ENCODE measurements at places on chromosomes 3 and 15.

GRCh38 chr3:9043063-9043462, 79.8 kb upstream of the RAD18 start:
- no peak for DNase-seq

DNA sequence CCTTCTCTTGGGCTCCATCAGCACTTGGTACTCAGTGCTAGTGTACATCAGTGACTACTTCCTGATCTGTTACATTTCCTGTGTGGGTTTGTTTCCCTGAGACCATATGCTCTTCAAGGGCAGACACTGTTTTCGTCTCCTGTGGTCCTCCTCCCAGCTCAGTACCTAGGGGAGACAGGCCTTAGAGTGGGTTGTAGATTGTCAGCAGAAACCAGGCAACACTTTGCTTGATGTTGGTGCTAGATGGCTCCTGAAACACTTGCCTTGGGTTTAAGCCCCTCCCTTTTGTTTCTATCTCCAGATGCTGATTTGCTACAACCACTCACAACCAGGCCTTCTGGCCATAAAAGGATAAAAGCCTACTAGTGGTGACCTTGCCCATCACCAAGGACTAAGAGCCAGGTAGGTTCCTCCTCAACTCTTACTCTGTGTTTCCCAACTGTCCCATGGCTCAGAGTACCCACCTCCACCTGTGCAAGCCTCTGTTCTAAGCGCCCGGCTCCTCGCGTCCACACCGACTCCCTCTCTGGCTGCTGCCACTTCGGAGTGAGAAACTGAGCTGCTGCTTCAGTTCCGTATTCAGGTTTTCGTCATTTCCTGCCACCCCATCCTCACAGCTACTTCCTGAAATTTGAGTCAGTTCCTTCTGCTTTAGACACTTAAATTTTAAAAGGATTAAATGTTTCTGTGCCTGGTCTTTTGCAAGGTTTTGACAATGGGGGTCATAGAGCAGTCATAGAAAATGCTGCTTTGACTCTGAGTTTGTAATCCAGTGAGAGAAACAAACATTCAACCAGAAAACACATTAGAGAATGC, at the start of gene HCLS1:
Gene HCLS1 (minus strand): TSS at position 548 of the 816 bp plus-strand sequence. CDS start 2,556 bp downstream, outside the sequence.
- DNase-seq, result peak; percentile 42

DNA sequence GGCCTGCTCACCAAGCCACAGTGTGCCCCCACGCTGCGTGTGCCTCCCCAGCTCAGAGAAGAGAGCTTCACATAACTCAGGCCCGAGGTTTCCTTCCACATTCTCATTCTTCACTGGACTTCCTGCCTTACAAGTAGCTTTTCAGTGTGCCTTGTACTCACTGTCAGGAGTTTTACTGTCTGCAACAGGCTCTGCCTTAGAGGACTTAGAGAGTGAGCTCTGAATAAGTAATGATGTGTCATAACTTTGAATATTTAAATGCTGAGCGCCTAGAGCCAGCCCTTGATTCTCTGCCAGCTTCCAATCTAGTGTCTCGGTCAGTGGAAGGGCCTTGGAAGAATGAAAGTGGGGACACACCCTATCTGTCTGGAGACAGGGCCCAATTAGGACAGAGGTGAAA, 41.8 kb downstream of the ITGB5 start:
- peak; percentile 17 for DNase-seq

DNA sequence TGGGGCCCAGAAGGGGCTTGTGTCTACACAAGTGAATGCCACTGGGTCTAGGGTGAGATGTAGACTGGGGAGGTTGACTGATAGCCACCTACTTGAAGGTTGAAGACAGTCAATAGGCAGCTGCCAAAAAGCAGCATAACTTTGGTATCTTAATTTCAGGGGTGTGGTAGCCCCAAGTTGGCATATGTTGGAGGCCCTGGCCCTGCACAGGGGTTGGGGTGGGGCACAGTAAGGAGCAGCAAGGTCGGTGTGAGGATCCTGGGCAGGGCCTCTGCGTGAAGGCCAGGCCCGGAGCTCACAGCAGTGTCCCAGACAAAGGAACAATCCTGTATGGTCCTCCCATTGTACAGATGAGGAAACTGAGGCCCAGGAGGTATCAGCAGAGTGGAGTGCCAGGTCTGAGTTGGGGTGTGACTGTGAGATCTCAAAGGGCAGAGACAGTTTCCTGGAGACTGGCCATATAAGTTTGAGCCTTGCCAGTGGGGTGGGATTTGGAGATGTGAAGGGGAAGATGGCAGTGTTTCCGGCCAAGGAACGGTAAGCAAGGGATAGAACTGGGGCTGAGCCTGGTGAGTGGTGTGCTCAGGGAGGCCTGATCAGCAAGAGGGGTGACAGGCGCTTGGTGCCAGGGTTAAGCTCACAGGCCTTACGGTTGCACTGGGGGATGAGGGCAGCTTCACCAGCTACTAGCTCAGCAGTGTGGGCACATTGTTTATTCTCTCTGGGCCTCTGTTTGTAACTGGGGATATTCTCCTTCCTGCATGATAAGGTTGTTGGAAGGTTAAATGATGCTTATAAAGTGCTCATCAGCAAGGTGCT, 1.7 kb downstream of the KLHL40 start:
- no peak for DNase-seq

DNA sequence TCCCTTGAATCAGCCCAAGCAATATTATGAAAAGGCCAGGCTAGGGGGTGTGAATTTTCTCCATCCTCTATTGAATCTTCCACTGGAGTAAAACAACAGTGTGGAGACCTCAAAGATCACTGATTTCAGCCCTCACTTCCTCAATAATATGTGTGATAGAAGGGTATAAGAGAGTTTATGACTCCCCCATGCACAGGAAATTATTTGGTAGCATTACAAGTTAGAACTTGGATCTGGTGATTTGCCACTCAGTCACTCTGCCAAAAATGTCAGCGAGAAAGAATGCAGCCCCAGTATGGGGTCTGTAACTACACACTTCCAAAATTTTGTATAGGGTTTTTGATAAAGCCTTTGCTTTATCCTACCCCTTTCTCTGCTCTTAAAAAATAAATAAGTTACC, 81.0 kb upstream of the KCNMB2 start:
- no peak for DNase-seq

- no peak for DNase-seq
Observed at GRCh38 chr3:65577843-65578430, 460.8 kb downstream of the MAGI1 start.

GRCh38 chr3:12476238-12476897, 7.9 kb upstream of the TSEN2 start:
- DNase-seq, result no peak

GRCh38 chr3:139975594-139976365, 40.8 kb downstream of the CLSTN2 start:
- DNase-seq, result no peak

DNA sequence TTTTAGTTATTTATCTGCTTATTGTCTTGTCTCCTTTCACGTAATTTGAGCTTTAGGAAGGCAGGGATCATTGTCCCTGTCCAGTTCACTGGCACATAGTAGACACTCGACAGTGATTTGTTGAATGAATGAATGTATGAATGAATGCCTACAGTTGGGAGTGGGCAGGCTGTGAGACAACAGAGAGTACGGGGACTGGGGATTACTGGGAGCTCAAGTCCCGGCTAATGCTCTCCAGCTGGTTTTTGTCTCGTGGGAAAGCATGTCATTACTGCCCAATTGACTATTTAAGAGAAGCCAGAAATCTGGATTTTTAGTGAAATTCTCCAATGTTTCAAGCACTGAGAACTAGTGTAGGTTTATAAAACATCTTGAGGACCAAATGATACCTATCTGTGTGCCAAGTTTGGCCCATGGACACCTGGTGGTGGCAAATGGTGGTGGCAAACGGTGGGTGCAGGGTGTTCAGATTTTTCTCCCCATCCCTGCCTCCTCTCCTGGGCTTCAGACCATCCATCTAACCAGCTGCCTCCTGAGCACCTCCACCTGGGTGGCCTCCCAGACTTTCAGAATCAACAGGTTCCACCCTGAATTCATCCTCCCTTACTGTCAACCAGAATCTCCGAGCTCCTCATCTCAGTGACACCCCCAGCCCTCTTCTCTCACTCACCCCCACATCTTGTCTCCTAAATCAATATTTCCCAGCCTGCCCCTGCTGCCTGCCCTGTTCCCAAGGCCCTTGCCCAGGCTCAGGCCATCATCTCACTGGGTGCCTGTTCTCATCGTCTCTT, 36.2 kb upstream of the TRH start:
- DNase-seq, result no peak

DNA sequence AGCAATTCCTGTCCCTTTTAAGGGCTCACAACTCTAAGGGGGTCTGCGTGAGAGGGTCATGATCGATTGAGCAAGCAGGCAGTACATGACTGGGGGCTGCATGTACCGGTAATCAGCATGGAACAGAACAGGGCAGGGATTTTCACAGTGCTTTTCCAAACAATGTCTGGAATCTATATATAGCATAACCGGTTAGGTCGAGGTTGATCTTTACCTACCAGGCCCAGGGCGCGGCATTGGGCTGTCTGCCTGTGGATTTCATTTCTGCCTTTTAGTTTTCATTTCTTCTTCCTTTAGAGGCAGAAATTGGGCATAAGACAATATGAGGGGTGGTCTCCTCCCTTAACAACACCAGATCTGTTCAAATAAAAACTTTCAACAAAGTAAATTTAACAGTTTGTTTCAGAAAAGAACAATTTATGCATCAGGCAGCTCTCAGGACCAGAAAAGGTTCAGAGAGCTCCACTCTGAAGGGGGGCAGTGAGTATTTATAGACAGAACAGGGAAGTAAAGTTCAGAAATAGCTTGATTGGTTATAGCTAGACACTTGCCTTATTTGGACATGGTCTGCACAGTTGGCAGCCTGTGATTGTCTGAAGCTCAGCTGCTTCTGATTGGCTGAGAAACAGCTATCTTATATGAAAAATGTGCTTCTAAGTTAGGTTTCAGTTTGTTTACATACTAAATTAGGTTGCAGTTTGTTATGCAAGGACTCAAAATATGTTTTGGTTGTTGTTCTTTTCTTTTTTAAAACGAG, 17.2 kb upstream of the B4GALT4 start:
- DNase-seq, result no peak

- DNase-seq, result no peak
Observed at GRCh38 chr3:78337801-78338211, 1297.9 kb downstream of the ROBO2 start.

DNA sequence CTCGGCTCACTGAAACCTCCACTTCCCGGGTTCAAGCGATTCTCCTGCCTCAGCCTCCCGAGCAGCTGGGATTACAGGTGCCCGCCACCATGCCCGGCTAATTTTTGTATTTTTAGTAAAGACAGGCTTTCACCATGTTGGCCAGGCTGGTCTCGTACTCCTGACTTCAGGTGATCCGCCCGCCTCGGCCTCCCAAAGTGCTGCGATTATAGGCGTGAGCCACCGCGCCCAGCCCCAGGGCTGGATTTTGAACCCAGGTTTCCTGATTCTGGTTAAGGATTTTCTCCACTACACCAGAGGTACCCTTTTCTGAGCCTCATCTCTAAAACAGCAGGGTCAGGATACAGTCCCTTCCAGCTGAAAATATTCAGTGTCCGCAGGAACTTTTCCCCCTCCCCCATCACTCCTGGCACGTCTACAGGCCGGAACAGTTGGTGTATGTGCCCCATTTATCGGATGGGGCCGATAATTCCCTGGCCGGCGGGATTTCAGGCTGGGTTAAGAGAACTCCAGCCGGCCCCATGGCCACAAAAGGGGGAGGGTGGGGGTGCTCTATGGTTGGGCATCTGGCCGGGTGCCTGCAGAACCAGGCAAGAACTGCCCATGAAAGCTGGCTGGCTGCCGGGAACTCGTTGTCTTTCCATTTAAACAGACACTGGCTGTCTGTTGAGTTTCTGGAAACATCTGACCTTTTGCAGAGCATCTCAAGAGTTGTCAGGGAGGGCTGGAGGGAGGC, 26.8 kb upstream of the SEMA4B start:
- no peak for DNase-seq

DNA sequence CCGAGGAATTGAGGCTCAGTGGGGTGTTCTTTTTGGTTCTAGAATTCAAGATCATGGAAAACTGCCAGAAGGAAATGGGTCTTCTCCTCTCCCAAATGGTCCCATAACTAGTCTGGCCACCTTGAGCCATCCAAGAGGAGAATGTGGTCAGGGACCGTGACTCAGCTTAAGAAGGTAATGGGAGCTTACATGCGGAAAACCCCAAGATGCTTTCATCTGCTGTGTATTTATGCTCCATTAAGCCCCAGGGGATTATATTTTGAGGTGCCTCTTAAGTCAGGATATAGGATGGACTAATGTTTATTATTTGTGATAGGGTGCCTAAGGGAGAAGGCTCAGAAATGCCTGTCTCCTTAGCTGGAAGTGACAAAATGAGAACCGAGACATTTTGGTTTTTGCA, 39.2 kb upstream of the DLG1 start:
- no peak for DNase-seq

DNA sequence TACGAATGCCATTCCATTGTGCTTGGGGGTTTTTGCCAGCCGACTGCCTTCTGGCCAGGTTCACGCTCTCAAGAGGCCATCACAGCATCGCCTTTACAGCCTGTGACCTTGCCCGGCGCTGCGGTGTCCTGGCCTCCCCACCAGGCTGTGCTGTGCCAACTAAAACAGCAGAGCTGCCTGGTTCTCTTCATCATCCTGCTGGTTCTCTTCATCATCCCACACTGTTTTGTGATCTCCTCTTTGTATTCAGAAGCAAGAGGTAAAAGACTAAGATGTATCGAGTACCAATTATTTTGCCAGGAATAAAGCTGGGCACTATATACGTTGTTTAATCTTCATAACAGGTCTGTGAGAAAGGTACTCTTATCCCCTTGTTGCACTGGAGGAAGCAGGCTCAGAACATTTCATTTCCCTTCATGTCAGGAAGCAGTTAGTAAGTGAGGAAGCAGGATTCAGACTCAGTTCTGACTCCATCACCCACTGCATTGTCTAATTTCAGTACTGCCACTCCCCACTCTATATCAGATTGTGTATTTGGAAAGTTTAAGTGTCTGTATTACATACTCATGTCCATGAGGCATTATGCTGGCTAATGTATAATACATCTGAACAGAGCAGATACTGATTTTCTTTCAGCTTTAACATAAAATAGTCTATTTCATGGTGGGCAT, 92.7 kb downstream of the LRRC28 start:
- peak; percentile 37 for DNase-seq

All from HAP-1 (cell line).